ENCODE measurements at places on chromosomes 13 and 19.
A peak's percentile ranks its signal among the peaks of the same experiment; 100 is the strongest.

DNA sequence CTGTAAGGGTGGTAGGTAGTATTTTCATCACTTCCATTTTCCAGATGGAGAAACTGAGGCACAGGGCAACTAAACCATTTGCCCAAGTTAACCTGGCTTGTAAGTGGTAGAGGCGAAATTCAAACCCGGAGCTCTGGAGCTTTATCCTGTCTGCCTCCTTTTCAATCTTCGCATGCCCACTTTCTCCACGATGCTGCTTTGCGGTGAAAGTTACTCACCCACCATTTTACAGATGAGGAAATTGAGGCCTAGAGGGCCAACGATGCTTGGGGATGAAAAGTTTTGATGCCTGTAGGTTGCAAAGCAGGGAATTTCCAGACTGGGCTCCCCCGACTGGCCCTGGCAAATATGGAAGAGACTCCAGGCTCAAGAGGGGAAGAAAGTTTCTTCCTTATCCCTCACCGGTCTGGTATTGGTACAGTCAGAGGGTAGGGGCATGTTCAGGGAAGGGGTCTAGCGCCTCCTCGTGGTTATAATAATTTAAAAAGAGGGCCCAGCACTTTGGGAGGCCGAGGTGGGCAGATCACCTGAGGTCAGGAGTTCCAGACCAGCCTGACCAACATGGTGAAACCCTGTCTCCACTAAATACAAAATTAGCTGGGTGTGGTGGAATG lies 1.9 kb upstream of the SH2D3A start:
- no peak for DNase-seq

DNA sequence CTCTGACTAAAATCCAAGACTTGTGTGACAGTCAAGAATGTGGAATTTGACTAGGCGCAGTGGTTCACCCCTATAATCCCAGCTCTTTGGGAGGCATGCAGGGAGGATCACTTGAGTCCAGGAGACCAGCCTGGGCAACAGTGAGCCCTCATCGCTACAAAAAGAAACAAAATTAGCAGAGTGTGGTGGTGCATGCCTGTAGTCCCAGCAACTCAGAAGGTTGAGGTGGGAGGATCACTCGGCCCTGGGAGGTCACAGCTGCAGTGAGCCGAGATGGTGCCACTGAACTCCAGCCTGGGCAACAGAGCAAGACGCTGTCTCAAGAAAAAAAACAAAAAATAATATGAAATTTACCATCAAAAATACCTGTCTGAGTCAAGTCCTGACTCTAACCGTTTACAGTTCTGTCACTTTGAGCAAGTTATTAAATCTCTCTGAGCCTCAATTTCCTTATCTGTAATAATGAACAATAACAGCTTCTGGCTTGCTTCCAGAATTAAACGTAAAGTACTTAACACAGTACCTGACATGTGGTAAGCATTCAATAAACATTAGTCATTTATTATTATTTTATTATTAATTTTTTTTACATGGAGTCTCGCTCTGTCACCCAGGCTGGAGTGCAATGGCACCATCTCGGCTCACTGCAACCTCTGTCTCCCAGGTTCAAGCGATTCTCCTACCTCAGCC lies 204.6 kb upstream of the TSC22D1 start:
- no peak for DNase-seq

- no peak for DNase-seq
These were observed 12.6 kb upstream of the NLRP5 start for GRCh38 chr19:55973982-55974381.

- no peak for DNase-seq
These were observed 2.0 kb downstream of the ITPKC start for GRCh38 chr19:40718774-40719391.

- peak; percentile 67 for DNase-seq
These were observed 1.7 kb upstream of the S1PR4 start for GRCh38 chr19:3176715-3177501.

DNA sequence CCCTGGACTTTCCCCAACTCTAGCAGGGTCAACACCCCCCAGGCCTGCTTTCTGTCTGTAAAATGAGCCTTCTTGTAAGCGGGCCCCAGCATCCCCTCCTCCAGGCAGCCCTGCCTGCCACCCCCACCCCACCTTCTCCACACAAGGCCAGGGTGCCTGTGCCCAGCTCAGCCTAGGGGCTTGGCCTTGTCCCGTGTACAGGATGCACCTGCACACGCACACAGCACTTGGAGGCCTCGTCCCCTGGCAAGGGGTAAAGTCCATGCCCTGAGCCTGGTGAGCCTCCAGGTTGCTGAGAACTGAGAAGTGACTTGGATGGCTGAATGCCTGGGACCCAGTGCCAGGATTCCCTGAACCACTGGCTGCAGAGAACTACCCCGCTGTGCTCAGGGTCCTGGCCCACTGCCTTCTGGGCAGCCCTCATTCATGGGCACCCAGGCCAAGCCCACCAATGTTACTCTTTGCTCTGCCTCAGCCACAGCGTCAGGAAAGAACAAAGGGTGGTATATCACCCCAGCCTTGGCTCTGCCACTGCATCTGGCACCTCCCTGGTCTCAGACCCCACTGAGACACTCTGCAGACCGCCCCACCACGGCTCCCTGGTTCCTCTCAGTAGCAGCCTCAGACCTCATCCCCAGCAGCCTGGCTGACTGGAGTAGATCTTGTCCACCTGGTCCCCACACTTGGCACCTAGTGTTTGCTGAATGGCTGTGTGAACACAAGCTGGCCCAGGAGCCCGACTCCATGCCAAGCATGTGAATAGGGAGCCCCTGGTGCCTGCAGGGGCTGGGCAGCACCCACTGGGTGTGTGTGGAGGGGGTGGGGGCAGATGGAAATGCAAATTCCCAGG lies 1.8 kb upstream of the TM6SF2 start:
- no peak for DNase-seq

- DNase-seq = no peak
These were observed 1238.9 kb upstream of the MIR17HG start for GRCh38 chr13:90108547-90108946.

DNA sequence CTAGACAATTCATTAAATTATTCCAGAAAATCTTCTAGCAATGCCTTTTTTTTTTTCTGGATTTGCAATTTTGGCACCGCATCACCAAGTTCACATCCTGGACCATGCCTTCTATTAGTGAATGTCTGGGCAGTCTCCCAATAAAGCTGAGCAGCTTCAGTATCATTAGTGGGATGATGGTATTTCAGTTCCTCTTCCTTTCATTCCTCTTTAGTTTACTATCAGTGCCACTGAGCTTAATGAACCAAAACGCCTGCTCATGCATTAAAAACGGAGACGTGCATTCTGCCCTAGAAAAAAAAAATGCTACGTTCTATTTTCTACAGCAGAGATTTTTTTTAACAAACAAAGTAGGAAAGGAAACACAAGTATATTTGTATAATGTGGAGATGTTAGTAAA lies 343.0 kb downstream of the PCDH9 start:
- DNase-seq = no peak

GRCh38 chr19:6720369-6721137 lies at the start of gene C3:
C3 (minus strand) TSS chr19:6720650; CDS start chr19:6720589, 61 bp downstream.
- DNase-seq = no peak

DNA sequence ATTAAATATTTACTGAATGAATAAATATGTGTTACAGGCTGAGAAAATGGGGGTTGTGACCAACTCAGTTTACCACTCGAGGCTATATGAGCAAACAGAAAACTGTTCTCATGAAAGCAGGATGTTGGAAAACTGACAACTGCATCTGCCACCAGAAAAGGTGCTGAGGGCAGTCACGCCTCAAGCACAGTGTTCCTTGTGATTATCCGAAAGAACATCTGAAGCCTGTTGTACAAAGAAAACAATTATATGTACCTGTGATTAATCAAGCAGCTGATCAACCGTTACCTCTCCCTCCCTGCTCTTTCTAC lies 6.2 kb upstream of the KLK13 start:
- no peak for DNase-seq

- no peak for DNase-seq
These were observed 22.3 kb upstream of the TFDP1 start for GRCh38 chr13:113562085-113562749.

DNA sequence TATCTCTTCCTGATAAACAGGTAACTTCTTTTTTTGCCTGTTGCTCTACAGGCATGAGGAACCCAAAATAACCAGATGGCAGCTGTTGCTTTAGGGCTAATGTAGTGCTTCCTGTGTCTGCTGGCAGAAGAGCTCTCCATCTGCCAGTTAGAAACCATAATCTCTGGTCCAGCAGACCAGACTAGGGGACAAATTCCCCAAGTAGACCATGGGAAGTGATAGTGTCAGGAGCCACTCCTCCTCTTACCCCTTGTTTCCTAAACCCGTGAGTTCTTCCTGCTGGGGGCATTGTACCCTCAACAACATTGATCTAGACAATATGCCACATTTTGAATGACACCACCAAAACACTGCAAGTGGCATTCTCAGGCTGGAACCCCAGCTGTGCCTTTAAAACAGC lies 135.9 kb downstream of the DLEU7 start:
- DNase-seq = no peak
